Activated CD8-positive, alpha-beta memory T cell treated with anti-CD3 and anti-CD28 coated beads, Interleukin-2, amount 50 U/mL, for 48 hours (primary cell): ENCODE measurements at places on chromosomes 5 and 9.

- no peak for DNase-seq
These were observed 29.3 kb downstream of the CSF1R start for GRCh38 chr5:150057052-150057451.

DNA sequence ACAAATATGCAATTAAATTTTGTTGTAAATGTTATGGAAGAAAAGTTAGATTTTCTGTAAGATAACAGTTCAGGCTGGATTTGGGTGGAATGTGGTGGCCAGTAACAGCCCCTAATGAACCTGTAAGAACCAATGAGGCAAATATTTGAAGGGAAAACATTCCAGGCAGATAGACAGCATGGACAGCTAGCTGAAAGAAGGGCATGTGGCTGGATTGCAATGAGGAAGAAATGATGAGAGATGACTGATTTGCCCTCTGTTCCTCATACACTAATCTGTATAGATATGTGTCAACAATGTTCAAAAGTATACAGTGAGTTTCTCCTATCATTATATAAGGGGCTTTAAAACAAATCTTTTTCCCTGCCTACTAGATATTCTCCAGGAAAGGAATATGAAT, 58.8 kb downstream of the MAN2A1 start:
- DNase-seq: no peak

- DNase-seq: no peak
These were observed 70.7 kb downstream of the CETN3 start for GRCh38 chr5:90338712-90339372.

DNA sequence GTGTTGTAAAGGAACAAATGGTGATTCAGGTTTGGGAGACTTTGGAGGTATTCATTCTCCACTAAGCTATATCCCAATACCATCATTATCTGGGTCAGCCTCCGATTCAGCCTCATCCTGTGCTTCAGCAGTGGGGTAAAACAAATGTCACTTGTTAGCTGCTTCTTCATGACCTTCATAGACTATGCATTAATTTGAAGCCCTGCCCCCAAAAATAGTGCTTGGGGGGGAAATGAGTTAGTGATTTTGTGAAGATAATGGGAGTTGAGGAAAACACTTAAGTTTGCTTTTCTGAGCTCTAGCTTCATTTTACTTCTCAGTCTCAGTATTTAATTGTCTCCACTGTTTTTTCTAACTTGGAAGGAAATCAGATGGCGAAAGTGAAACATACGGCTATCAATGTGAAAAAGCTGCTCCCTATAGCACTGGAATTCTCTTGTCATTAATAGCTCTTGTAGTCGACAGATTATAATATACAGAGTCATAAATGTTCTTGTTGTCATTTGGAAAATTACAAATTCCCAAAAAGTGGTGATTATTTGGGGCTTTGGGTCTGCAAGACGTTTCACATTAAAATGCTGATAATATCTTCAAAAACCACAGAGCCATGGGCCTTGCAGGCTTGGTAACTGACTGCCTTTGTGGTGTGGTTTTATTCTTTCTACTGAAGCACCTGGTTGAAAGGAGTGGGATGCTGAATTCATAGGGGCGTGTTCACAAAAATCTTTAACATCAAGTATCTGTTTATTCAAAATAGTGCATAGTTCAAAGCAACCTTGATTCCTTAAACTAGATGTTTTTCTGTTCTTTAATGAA, 40.0 kb downstream of the PIK3R1 start:
- no peak for DNase-seq

GRCh38 chr9:91193658-91194391, 167.9 kb downstream of the AUH start:
- peak; percentile 95 for DNase-seq

DNA sequence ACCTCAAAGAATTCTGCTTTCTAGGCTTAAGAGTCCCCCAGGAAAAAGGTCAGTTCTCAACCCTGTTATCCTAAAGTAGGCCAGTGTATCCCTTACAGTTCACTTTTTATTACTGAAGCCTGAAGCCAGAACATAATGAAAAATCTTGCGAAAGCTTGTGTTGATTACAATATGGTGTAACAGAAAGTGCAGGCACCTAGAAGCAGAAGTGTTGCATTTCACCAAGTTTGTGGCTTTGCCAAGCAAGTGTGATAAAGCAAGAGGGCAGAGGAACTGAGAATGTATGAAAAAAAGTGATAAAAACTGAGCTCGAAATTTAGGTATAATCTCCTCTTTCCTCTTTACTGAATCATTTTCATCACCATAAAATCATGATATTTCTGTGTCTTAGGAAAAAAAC, 26.2 kb downstream of the AGTPBP1 start:
- no peak for DNase-seq

- DNase-seq: no peak
These were observed 309.3 kb upstream of the SEMA6A start for GRCh38 chr5:116883875-116884274.

GRCh38 chr9:7259544-7260241, 501.9 kb downstream of the KDM4C start:
- DNase-seq: no peak

- no peak for DNase-seq
These were observed 911.6 kb downstream of the EFNA5 start for GRCh38 chr5:106759152-106759551.

DNA sequence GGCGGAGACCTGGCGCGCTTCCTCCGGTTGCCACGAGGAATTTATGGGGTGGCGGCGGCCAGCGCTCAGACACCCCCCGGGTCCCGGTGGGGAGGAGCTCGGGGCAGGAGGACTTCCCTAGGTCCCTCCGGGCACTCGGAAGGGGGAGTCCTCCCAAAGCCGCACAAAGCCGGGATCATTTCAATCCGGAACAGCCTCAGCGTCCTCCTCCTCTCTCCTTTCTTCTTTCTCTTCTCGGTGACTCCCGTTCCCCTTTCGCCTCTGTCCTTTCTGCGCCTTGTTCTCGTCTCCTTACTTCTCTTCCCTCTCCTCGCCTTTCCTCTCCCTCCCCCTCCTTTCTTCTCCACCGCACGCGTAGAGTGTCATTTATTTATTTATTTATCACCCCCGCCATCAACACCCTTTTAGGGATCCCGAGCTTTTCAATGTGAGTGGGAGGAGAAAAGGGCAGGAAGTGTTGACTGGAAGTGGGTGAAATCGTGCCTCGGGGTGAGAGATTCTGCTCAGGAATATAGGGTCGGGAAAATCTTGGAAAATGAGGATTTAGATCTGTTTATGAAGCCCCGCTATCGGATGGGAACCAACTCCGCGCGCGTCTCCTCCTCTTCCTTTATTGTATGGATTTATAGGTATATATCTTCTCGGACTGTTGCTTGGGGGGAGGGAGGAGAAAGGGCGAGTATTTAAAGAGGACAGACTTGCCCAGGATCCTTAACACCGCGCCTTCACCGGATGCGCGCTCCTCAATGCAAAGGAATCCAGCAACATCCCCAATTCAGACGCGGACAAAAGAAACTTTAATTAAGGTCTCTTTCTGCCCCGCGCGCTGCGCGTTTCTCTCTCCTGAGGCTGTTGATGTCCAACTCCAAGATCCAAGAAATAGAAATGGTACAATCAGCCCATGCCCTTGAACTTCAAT, 2.0 kb upstream of the ZNF462 start:
- DNase-seq: no peak

- no peak for DNase-seq
These were observed 319.5 kb upstream of the ACTBL2 start for GRCh38 chr5:57802131-57802530.

- DNase-seq: no peak
These were observed 244.4 kb upstream of the FBXL7 start for GRCh38 chr5:15255576-15255975.
